ENCODE measurements at places on chromosomes 16 and 17. TPM values are rescaled to one million over a fixed set of nuclear protein-coding genes. Genes with fewer than 3 reads are reported as not detected.

The NLRC5 gene
- 424 TPM for total RNA-seq

DNA sequence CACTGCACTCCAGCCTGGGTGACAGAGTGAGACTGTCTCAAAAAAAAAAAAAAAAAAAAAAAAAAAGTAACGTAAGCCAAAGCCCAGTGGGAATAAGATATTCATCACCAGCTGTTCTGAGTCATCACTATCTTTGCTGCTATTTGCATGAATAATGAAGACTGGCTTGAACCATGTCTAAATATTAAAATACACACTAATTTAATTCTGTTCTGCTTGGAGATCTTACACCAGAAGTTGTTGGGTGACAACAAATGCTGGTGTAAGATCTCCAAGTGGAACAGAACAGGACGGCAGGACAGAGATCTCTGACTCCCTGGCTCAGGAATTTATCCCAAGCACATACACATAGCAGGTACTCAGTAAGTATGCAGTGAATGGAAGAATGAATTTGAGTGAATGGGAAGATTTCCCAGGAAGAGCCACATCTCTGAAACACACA lies 19.6 kb downstream of the DNAH17 start:
- DNase-seq = no peak
- H3K4me1 ChIP-seq = no peaks in the 10 kb centered on the region
- no peaks in the 10 kb centered on the region for H3K36me3 ChIP-seq
- no peak overlapping the region for H3K4me3 ChIP-seq
- no peaks in the 10 kb centered on the region for H3K27me3 ChIP-seq

The TBC1D28 gene
- not detected for total RNA-seq

DNA sequence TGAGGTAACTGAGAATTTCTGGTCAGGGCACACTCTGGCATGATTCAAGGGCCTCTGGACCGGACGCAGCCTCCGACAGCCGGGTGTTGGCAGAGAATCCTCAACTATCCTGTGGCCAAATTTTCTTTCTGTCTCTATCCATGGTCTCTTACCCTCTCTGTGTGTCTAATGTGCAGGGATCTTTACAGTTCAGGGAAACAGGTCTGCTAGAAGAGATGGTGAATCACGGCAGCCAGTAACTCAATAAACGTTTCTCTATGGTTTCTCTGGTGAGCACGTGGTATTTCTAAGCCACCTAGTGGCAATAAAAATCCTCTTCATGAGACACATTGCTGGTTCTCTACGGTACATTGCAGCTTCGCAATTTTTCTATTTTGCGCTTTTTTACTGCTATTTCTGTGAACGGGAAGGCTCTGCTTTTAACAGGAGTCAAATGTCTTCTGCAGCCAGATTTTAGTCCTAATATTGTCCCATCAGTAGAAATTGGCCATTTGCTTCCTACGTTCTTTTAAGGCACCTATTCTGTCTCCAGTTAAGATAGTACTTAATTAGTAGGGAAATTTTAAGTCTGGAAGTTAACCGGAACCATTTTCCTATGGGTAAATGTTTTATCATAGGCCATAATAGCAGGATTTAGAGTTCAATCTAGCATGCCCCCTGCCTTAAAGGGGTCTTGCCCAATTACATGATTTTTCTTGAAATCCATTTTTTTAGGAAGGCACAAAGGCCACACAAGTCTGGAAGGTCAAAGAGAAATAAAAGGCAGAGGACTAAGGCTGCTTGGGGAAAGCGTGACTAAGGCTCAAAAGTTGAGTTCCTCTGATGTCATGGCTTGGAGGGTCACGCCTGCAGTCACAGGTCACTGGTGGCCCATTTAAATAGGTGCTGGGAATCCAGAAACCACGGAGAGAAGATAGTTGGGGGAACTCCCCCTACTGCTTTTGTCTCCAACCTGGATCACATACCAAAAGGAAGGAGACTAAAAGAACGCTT lies 31.5 kb downstream of the QPRT start:
- DNase-seq = no peak
- H3K27ac ChIP-seq = no peak overlapping the region
- H3K4me3 ChIP-seq = no peak overlapping the region
- H3K27me3 ChIP-seq = no peaks in the 10 kb centered on the region

- H3K27ac ChIP-seq = no peak overlapping the region
- no peaks in the 10 kb centered on the region for H3K36me3 ChIP-seq
- H3K4me3 ChIP-seq = no peak overlapping the region
Measured at GRCh38 chr16:80666378-80667250, 125.8 kb downstream of the DYNLRB2 start.

GRCh38 chr16:8591451-8591850 lies 1.1 kb upstream of the TMEM114 start:
- no peak overlapping the region for H3K27ac ChIP-seq
- H3K36me3 ChIP-seq = no peaks in the 10 kb centered on the region
- H3K4me1 ChIP-seq = peaks cover 10% of the 10 kb centered on the region
- H3K4me3 ChIP-seq = no peak overlapping the region

DNA sequence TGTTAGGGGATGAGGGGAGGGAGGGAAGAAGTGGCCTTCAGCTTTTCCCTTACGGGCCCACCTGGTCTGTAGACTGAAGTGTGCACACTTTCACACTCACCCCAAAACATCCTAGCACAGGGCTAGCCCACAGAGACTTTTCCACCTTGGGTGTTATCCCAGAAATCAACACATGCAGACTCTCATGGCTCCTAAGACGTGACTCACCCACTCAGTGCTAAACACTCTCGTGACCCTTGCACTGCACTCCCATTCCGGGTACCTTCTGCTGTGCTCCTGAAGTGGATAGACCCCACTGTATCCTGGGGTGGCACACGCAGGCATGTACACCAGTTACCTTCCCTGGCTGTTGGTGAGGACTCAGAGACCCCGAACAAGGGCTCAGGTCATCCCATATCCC lies 23.0 kb upstream of the ABCC3 start:
- H3K27ac ChIP-seq = no peak overlapping the region
- no peak for DNase-seq
- no peak overlapping the region for H3K4me3 ChIP-seq
- H3K36me3 ChIP-seq = no peaks in the 10 kb centered on the region
- peaks cover 2% of the 10 kb centered on the region for H3K27me3 ChIP-seq

DNA sequence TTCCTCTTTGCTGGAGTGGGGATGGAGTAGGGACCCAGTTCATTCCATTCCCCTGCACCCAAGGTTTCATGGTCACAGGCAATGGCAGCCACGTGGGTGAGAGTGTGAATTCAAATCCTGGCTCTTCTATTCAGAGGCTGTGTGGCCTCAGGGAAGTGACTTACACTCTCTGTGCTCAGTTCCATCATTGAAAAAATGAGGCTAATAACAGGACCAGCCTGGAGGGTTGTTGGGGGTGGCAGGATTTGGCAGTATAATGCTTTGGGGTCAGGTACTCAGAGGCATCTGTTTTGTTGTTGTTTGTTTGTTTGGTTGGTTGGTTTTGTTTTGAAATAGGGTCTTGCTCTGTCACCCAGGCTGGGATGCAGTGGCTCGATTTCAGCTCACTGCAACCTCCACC lies 2.2 kb upstream of the CRISPLD2 start:
- peaks cover 6% of the 10 kb centered on the region for H3K27me3 ChIP-seq
- no peak overlapping the region for H3K4me3 ChIP-seq
- no peak for DNase-seq
- no peaks in the 10 kb centered on the region for H3K36me3 ChIP-seq
- no peak overlapping the region for H3K27ac ChIP-seq
- peaks cover 26% of the 10 kb centered on the region for H3K4me1 ChIP-seq

The ACSM2A gene
- total RNA-seq = not detected

GRCh38 chr17:8275421-8276290 lies 12.8 kb upstream of the RANGRF start:
- no peaks in the 10 kb centered on the region for H3K4me1 ChIP-seq
- DNase-seq = no peak
- no peaks in the 10 kb centered on the region for H3K27me3 ChIP-seq
- H3K4me3 ChIP-seq = no peak overlapping the region
- no peak overlapping the region for H3K27ac ChIP-seq

The C17orf107 gene
- total RNA-seq = 28.9 TPM

The UTS2R gene
- not detected for total RNA-seq

- no peak overlapping the region for H3K27ac ChIP-seq
- H3K4me3 ChIP-seq = no peak overlapping the region
- peaks cover 62% of the 10 kb centered on the region for H3K36me3 ChIP-seq
- no peaks in the 10 kb centered on the region for H3K4me1 ChIP-seq
Measured at GRCh38 chr16:87723226-87723623, 42.6 kb downstream of the KLHDC4 start.

GRCh38 chr17:80108036-80108971 lies 6.9 kb downstream of the GAA start:
- no peaks in the 10 kb centered on the region for H3K36me3 ChIP-seq
- H3K27me3 ChIP-seq = no peaks in the 10 kb centered on the region
- H3K4me3 ChIP-seq = no peak overlapping the region
- peaks cover 2% of the 10 kb centered on the region for H3K4me1 ChIP-seq
- DNase-seq = no peak

DNA sequence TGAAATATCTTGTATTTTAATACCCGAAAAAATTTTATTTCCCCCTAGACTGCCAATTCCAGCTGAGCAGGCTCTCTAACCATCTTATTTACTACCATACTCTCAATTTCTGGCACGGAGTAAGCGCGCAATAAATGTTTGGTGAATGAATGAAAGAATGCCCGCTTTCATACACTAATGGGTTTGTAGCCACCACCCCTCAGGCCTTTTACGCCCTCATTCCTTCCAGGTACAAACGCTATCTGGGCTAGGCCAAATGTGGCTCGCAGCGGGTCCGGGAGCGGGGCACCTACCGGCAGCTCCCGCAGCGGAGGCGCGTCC lies 536 bp upstream of the PLD2 start:
- no peak overlapping the region for H3K27ac ChIP-seq
- H3K4me3 ChIP-seq = peak overlapping the region; percentile 51
- H3K4me1 ChIP-seq = peaks cover 12% of the 10 kb centered on the region
- DNase-seq = no peak

GRCh38 chr17:74402048-74402447 lies 29.8 kb upstream of the GPRC5C start:
- no peak overlapping the region for H3K4me3 ChIP-seq
- no peaks in the 10 kb centered on the region for H3K27me3 ChIP-seq
- H3K36me3 ChIP-seq = no peaks in the 10 kb centered on the region

The CCL7 gene
- total RNA-seq = not detected

DNA sequence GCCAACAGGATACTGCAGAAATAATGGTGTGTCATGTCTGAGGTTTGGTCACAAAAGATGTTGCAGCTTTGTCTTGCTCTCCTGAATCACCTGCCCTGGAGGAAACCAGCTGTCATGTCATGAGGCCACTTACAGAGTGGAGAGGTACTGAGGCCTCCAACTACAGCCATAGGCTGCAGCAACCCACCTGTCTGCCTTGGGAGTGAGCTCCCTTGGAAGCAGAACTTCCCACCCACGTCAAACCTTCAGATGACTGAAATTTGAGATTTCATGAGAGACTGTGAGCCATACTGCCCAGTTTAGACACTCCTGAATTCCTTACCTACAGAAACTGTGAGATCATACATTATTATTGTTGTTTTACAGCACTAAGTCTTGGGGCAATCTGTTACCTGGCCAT lies 475.9 kb downstream of the HS3ST3B1 start:
- no peak for DNase-seq
- no peaks in the 10 kb centered on the region for H3K4me1 ChIP-seq
- H3K36me3 ChIP-seq = no peaks in the 10 kb centered on the region
- H3K4me3 ChIP-seq = no peak overlapping the region

DNA sequence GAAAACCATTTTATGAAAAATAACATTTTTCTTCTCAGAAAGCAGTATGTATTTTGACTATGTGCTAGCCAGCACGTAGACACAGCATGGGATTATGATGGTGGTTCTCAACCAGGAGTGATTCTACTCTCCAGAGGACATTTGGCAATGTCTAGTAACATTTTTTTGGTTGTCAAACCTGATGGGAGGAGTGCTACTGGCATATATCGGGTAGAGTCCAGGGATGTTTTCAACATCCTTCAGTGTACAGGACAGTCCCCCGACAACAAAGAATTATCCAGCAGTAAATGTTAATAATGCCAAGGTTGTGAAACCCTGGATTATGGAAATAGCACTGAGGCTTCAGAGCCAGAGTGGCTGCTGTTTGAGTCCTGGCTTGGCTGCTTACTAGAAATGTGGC lies 27.7 kb downstream of the AP2B1 start:
- no peak overlapping the region for H3K27ac ChIP-seq
- no peak overlapping the region for H3K4me3 ChIP-seq
- H3K36me3 ChIP-seq = peaks cover 42% of the 10 kb centered on the region
- no peak for DNase-seq
- no peaks in the 10 kb centered on the region for H3K27me3 ChIP-seq

The KRTAP4-4 gene
- not detected for total RNA-seq

GRCh38 chr17:48915459-48916282 lies 7.5 kb downstream of the UBE2Z start:
- no peak overlapping the region for H3K4me3 ChIP-seq
- peak overlapping the region; percentile 42 for H3K27ac ChIP-seq
- DNase-seq = no peak
- H3K36me3 ChIP-seq = peaks cover 81% of the 10 kb centered on the region

The SMIM5 gene
- total RNA-seq = 0.75 TPM

DNA sequence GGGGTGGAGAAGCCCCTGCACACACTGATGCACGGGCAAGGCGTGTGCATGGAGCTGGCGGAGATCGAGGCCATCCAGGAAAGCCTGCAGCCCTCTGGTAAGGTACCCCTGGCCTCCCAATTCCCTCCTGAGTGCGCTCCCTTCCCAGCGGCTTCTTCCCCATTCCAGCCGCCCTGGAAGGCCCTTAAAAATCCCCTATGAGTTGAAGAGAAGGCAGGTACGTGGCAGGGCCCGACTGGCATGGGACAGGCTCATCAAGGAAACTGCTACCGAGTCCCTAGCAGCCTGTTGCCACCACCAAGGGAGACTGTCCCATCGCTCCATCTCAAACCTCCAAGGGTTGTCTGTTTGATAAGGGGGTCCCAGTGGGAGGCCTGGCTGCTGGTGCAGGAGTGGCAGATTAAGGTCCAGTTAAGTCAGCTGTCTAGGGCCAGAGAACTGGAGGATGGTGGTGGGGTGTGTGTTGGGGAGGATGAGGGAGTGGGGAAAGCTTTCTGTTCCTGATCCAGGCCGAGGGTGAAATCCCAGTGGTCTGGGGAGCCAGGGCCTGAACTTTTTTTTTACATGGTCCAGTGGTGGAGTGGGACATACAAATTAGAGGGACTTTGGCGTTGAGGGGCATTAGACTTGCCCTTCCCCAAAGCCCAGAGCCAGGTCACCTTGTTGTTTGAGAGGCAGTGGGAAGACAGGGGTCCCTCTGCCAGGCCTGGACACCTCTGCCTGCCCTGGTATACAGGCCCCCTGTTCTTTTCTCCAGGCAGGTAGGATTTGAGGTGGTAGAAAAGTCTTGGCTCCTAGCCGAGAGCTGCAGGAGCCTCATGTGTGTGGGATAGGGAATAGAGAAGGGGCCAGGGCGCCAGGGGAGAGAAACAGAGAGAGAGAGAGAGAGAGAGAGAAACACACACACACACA lies 994 bp downstream of the IGFBP4 start:
- no peaks in the 10 kb centered on the region for H3K27me3 ChIP-seq
- peak overlapping the region; percentile 62 for H3K4me3 ChIP-seq
- no peaks in the 10 kb centered on the region for H3K36me3 ChIP-seq
- peaks cover 50% of the 10 kb centered on the region for H3K4me1 ChIP-seq

The TEKT1 gene
- not detected for total RNA-seq

DNA sequence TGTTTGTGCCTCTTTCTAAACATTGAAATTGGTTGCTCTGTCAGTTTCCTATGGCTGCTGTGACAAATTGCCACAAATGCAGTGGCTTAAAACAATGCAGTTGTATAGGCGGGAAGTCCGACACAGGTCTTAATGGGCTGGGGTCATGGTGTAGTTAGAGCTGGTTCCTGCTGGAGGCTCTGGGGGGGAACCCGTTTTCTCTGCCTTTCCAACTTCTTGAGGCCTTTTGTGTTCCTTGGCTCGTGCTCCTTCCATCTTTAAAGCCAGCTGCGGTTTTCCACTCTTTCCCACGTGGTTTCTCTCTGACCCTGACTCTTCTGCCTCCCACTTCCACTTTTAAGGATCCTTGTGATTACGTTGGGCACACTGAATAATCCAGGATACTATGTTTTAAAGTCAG lies 12.5 kb downstream of the EPN2 start:
- H3K36me3 ChIP-seq = no peaks in the 10 kb centered on the region
- H3K27ac ChIP-seq = no peak overlapping the region
- H3K4me1 ChIP-seq = no peaks in the 10 kb centered on the region

The NMT1 gene
- total RNA-seq = 61.1 TPM

Data from CD4-positive, alpha-beta T cell (primary cell).